HT-29 (cell line): ENCODE measurements at places on chromosomes 6 and 20.
A peak's percentile ranks its signal among the peaks of the same experiment; 100 is the strongest.

DNA sequence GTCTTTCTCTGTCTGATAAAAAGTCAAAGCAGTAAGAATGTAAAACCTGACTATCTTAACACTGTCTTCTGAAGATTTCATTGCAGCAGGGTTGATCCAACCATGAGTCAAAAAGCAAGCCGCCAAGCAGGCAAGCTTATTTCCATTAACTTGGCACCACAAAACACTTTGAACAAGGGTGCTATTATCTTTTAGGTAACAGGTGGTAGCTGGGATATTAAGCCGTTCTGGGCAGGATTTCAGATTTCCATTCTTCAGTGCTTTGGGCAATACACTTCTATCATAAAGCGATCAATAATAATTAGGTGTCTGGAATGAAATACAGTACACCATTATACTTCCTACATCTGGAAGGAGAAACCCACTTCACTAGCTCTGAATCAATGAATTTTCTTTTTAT is 181.9 kb downstream of the TBC1D7 start:
- DNase-seq, result no peak

GRCh38 chr6:149938571-149939355 is 3.1 kb upstream of the ULBP2 start:
- DNase-seq, result peak; percentile 13

DNA sequence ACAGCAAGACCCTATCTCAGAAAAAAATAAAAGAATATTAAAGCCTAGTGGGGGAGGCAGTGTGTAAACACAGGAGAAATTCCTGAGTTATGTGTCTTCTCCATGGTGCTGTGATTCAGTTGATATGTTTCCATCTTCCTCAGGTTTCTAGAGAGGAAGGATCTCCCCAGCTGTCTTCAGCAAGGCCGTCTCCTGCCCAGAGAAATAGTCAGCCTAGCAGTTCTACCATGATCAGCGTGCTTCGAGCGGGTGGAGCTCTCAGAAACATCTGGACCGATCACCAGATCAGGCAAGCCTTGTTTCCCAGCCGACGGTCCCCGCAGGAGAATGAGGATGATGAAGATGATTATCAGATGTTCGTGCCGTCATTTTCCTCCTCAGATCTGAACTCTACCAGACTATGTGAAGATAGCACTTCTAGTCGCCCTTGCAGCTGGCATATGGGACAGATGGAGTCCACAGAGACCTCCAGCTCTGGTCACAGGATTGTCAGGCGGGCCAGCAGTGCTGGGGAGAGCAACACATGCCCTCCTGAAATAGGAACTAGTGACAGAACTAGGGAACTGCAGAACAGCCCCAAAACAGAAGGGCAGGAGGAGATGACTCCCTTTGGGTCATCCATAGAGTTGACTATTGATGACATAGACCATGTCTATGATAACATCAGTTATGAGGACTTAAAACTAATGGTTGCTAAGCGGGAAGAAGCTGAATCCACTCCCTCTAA is 34.9 kb upstream of the MTHFD1L start:
- no peak for DNase-seq

DNA sequence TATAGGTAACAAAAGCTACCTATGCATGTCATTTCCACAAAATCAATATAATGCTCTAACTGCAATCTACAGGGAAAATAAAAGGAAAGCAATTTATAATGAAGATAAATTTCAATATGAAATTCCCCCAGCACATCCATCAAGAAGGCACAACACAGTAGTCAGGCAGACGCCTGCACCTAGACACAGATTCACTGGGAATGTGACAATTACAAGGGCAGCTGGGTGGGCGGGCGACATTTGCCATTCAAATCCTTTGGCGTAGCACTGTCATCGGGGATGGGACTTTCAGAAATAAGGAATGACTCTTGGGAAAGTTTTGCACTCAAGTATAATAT is 60.4 kb downstream of the SULF2 start:
- no peak for DNase-seq
